ENCODE measurements at places on chromosomes 11 and 22.

DNA sequence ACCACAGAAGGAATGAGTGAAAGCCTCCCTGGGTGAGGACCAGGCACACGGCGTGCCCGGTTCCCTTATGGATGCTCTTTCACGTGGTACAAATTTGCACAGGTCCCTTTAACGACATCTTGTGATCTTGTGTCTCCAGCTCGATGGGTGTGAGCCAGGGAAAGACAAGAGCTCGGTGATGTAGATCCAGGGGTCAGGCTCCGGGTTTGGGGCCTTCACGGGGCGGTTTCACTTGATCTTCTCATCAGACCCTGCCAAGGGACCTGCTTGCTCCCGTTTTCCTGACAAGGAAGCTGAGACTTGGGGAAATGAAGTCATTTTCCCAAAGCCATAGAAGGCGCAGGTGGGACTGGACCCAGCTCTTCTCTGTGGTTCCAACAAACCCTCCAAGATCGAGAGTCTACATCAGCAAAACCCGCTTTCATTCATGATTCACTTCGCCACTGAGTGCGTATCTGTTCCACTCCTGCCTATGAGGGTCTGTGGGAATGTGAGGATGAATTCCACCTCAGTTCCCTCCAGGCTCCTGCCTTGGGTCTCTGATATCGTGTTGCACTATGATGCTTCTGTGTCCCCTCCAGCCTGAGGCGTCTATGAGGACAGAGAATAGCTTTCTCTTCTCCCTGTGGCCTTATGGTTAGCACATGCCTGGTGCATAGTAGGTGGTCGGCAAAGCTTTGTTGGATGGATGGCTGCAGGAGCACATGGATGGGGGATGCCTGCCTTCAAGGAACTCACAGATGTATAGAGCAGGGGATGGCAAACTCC lies 45.0 kb upstream of the ANO1 start:
- no peak for DNase-seq

- no peak for DNase-seq
These were observed 65.4 kb downstream of the PKNOX2 start for GRCh38 chr11:125229916-125230315.

DNA sequence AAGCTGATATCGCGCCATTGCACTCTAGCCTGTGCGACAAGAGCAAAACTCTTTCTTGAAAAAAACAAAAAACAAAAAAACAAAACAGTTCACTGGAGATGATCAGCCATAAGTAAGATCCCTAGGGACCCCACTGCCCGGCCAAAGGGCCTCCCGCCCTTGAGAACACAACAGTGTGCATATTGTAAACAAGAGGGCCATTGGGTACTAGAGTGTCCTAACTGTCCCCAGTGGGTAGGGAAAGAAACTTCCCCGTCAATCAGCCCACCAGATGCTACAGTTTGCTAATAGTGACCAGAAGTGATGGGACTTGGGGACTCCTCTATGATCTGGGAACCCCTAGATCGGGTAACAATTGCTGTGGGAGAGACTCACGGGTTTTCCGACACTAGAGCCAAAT lies 3.7 kb upstream of the ACY3 start:
- no peak for DNase-seq

- DNase-seq, result peak; percentile 2
These were observed 29.8 kb upstream of the EED start for GRCh38 chr11:86214710-86215109.

- DNase-seq, result peak; percentile 65
These were observed 37.9 kb upstream of the PRR5 start for GRCh38 chr22:44664149-44664548.

- no peak for DNase-seq
These were observed 1.6 kb downstream of the NCAM1 start for GRCh38 chr11:112962579-112963367.

GRCh38 chr11:115564851-115565250 lies 60.6 kb upstream of the CADM1 start:
- DNase-seq, result no peak

GRCh38 chr11:19800714-19801519 lies 88.3 kb downstream of the NAV2 start:
- DNase-seq, result no peak

- DNase-seq, result no peak
These were observed 37.0 kb downstream of the PDE2A start for GRCh38 chr11:72637198-72637597.

- no peak for DNase-seq
These were observed 89.3 kb downstream of the MPPED1 start for GRCh38 chr22:43500792-43501785.

DNA sequence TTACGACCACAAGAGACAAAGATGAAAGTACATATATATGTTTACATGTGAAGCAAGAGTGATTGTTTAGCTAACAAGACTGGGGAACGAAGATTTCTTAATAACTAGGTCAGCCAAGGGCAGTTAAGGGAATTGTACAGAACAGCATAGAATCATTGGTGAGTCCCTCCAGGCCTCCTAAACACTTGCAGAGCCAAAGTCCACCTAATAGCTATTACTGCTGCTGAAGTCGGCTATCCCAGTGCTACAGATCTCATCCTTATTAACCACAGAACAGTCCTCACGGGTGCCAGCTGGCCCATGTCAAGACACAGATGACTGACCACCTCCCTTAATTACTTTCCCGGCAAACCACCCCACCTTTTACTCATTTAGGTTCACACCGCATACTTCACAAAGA lies 68.5 kb upstream of the OPCML start:
- no peak for DNase-seq

DNA sequence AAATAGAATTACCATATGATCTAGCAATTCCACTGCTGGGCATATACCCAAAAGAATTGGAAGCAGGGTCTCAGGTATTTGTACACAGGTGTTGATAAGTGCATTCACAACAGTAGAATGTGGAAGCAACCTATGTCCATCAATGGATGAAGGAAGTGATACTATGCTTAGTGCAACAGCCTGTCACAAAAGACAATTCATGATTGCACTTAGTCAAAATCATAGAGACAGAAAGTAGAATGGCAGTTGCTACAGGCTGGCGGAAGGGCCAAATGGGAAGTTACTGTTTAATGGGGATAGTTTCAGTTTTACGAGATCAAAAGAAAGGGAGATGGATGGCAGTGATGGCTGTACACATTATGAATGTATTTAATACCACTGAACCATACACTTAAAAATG lies 42.0 kb downstream of the SGSM3 start:
- DNase-seq, result no peak

- DNase-seq, result no peak
These were observed 1.2 kb downstream of the C1QTNF4 start for GRCh38 chr11:47592970-47593369.

- DNase-seq, result no peak
These were observed 169.3 kb downstream of the CTTN start for GRCh38 chr11:70567680-70568034.

GRCh38 chr11:125770583-125770982 lies 8.0 kb downstream of the PATE2 start:
- DNase-seq, result no peak

DNA sequence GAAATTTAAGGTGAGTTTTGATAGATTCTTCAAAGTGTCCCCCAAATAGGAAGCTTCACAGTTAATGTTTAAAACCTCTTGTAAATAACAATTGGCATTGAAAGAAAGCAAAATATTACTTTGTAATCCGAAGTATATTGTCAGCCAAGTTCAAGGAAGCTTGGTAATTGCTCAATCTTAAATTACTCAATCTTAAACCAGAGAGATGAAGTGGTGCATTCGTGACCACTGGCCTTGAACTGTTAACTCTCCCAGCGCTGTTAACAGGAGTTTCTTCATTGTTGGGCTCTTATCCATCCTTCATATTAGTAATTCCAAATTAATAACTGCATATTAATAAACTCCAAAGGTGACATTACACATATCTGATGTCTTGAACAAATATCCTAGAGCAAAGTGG lies 20.6 kb upstream of the FDX1 start:
- no peak for DNase-seq

DNA sequence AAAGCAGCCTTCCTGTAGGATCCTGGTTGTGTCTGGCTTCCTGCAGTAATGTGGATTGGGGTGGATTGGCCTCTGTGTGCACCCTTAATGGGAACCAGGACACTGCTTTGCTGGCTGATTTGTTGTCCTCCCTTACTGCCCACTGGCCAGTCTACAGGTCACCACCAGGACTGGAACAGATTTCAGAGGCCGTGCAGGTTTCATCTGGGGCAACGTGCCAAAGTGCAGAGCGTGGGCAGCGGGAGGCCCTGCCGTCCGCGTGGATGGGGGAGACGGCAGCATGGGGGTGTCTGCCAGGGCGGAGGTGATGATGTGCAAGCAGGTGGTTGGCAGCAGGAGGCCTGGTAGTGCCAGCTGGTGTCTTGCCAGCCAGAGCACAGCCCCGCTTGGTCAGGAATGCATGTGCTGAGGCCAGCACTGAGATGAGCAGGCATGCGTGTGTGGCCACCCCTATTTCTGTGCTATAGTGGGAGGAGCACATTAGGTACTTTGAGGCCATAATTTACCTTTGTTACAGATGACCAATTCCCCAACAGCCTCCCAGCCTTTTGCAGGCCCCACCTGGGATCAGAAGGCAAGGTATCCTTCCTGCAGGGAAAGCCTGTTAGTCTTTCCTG lies 24.3 kb downstream of the BCR start:
- no peak for DNase-seq

DNA sequence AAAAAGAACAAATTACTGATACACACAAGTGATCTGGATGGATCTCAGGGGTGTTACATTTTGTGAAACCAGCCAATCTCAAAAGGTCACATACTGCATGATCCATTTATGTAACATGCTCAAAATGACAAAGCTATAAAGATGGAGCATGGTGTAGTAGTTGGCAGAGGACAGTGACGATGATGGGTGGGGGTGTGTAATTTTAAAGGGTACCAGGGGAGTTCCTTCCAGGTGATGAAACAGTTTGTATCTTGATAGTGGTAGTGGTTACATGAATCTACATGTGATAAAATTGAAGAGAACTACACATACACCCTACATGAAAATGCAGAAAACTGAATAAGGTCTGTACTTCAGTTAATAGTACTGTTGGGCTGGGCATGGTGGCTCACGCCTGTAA lies 17.1 kb downstream of the TMEM184B start:
- DNase-seq, result no peak

DNA sequence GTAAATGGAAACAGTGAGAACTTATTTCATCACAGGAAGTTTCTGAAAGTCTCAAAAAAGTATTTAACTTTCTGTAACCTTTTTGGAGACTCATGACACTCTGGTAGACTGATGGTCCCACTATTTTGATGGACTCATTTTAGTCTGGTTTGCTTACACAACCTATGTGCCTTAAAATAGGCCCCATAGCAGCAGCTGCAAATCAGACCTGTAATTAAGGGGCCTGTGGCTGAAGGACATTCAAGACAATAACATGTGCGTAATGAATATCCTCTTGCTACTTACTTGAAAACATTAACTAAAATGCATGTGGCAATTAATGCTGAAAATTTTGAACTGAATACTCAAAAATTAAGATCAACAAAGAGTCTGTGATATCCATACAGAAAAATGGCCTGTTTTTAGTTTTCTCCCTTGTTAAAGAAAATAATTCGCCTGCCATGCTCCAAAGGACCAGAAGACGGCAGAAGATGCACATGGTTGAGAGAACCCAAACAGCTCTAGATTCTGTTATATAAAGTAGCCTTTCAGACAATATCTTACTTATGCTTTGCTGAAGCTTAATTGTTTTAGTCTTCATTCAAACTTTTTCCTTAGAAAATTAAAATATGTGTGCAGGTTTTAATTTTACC lies 568.5 kb downstream of the KCNA4 start:
- no peak for DNase-seq

DNA sequence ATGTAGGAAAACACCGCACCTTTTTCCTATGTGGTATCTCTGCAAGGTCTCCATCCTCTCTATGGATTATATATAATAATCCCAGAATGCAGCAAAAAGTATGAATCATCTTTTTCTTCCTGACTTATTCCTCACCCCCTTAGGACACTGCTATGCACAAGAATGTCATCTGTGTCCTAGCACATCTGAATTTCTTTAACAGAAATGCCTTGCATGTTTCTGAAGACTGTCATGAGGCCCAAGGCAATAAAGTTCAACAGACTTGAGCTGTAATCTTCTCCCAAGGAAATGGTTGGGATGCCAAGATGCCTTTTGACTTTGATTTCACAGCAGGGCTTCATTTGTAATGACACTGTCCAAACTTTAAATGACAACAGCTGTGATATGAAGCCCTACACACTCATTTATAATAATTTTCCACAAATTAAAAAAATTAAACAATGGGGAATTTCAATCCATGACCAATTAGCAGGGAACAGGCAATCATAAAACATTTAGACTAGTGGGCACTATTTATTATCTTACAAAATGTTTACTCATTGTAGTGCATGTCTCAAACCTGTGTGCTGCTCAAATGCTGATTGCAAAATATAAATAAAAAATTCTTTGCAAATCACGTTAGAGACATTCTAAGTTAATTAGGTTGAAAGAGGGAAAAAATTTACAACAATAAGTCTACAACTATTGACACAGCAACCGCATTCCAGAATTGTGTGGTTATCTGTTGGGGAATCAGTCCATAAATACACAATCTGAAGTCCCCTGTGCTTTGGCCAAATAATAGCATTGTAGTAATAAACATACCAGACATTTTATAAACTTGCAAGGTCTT lies 242.3 kb downstream of the SWAP70 start:
- DNase-seq, result no peak

GRCh38 chr11:109309153-109309552 lies 112.8 kb upstream of the C11orf87 start:
- no peak for DNase-seq

GRCh38 chr11:127105593-127106541 lies 105.3 kb upstream of the KIRREL3 start:
- no peak for DNase-seq

DNA sequence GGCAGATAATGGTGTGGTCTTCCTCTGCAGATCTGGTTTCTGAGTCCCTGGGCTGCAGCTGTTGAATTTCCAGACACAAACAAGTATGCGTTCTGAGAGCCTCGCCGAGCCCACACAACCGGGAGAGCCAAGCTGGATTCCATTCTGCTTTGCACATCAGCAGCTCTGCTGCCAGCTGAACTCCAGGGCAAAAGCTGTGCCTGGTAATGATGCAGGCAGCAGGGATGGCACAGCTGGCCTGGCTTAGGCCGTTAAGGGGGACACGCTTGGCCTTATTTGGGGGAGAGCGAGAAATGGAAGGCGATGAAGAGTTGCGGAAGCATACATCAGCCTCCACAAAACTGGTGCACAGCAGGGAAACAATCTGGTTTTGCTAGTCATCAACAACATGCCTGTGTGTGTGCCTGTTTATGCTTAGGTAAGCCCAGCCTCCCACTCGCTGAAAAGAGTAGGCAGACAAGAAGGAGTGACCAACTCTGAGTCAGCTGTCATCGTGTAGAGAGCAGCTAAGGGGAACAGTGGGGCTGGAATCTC lies 25.1 kb downstream of the ADAMTS8 start:
- no peak for DNase-seq

GRCh38 chr11:40354121-40354520 lies 1105.3 kb downstream of the LRRC4C start:
- no peak for DNase-seq

GRCh38 chr11:18265949-18266348 lies at the start of gene SAA1:
Gene SAA1, plus strand, starts transcription at chr11:18266264. Its CDS starts 624 bp downstream, at chr11:18266888.
- no peak for DNase-seq

GRCh38 chr11:10655227-10655626 lies 38.3 kb downstream of the IRAG1 start:
- no peak for DNase-seq

- peak; percentile 29 for DNase-seq
These were observed 54.2 kb downstream of the SLC25A17 start for GRCh38 chr22:40764763-40765441.

All from CD4-positive, alpha-beta T cell treated with Interleukin-6 at 100 ng/mL for 8 hours (primary cell).